Peyer's patch (tissue), 4 donors: ENCODE measurements at places on chromosomes 6 and 20.

- peak; percentile 77 for DNase-seq
Observed at GRCh38 chr20:50120935-50121693, 8.2 kb upstream of the UBE2V1 start.

- DNase-seq = no peak
Observed at GRCh38 chr20:58707770-58708169, 15.2 kb downstream of the NPEPL1 start.

- no peak for DNase-seq
Observed at GRCh38 chr6:2865694-2866151, 24.1 kb upstream of the SERPINB1 start.

GRCh38 chr6:28413681-28414080 lies 14.1 kb upstream of the ZSCAN12 start:
- DNase-seq = no peak
